ENCODE measurements at places on chromosomes 16 and 17.

- DNase-seq, result no peak
These were observed 68.6 kb upstream of the CBX4 start for GRCh38 chr17:79907850-79908249.

GRCh38 chr16:2966043-2966807, 2.1 kb downstream of the KREMEN2 start:
- DNase-seq, result no peak

GRCh38 chr17:42120770-42121769, at the start of gene KAT2A:
TSS of gene KAT2A (minus strand) at chr17:42121367. CDS start at chr17:42121304, 63 bp downstream.
- DNase-seq, result peak; percentile 87

GRCh38 chr16:1626776-1627175, 14.6 kb downstream of the CRAMP1 start:
- DNase-seq, result no peak

- DNase-seq, result no peak
These were observed 17.5 kb downstream of the ABHD15 start for GRCh38 chr17:29549177-29549923.

GRCh38 chr17:78716814-78717393, 65.2 kb downstream of the CYTH1 start:
- peak; percentile 57 for DNase-seq

GRCh38 chr16:76835779-76836300, 355.1 kb upstream of the MON1B start:
- DNase-seq, result no peak

- DNase-seq, result no peak
These were observed 21.6 kb downstream of the SPNS2 start for GRCh38 chr17:4520060-4520893.

DNA sequence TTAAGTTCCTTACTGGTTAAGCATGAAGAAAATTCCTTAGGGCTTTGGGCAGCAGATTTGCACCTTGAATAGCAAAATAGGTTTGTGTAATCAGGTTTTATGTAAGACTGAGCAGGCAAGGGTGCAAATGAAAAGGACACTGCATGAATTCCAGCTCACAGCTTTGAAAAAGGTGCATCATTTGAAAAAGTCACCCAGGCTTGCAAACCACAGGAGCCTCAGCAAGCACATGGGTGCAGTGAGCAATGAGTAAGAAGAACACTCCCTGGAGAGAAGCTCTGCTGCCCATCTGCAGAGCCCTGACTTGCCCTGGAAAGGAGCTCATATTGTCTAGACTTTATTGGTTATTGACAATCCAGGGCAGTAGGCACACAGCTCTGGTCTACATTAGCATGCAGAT, 165.6 kb upstream of the KCNJ16 start:
- no peak for DNase-seq

DNA sequence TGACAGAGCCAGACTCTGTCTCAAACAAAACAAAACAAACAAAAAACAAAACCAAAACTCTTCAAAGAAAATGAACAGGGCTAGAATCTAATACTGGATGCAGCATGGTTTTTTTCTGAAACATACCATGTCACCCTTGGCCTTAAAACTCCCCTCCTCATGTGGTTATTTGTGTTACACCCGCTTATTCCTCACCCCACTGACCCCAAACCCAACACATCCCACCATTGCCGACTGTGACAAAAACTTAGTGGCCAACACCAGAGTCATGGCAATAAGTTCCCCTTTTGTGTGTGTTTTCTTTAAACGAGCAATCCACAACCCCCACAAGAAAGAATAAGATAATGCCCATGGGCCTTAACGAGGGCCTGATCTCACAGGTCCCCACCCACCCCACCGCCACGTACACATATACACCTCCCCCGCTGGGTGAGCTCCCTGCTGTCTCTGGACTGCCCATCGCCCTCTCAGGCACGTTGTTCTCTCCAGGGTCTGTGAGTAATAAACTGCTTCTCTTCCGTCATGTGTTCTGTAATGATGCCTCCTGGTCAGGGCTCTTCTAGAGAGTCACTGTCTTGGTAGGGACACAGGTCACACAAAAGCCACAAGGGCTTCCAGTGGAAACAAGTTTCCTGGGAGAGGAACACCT, 16.8 kb upstream of the ENGASE start:
- no peak for DNase-seq

DNA sequence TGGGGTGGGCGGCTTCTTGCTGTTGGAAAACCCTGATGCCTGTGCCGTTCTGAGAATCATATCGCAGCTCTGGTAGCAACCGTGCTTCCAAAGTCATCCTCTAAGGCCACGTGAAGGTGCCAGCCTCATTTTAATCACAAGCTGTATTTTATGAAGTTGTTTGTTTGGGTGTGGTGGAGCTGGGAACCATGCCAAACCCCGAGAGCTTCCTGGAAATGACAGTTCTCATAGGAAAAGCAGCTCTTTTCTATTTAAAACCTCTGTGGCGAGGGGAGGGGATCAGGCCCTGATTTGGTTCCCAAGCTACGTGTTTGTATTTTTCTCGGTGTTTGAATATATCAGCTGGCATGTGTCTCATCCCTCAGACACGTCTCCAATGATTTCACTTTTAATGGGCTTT, 21.7 kb downstream of the KNOP1 start:
- peak; percentile 51 for DNase-seq

- DNase-seq, result no peak
These were observed 250.3 kb downstream of the ZFHX3 start for GRCh38 chr16:72797621-72798020.

- no peak for DNase-seq
These were observed 13.4 kb downstream of the PGS1 start for GRCh38 chr17:78391843-78392242.

DNA sequence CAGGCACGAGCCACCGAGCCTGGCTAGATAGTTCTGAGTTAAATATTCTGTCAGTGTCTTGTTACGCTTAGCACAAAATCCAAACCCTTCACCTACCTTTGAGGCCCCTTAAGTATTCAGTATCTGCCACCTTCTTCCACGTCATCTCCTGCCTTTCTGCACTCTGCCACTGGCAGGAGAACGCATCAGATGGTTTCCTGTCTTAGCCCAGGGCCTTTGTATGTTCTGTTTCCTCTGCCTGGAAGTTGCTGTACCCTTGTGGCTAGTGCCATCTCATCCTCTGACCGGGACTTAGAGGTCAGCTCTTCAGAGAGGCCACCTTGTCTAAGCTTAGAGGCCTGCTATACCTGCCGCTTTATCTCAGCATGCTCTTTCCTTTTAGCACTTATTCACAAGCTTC, 67.5 kb upstream of the LGALS9 start:
- DNase-seq, result no peak

DNA sequence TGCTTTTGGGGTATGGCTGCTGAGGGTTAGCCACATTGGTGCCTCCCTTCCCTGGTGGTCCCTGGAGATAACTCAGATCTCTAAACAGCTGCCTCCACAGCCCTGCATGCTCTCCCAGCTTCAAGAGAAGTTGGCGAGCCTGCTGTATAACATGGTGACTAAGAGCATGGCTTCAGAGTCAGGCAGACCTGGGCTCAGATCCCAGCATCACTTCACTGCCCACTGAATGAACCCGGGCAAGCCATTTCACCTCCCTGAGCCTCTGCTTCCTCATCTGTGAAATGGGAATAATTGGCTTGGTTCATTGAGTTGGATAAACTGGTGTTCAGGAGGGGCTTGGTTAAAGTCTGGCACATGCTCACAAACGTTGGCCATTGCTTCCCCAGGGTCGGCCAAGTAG, 16.6 kb downstream of the KIF1C start:
- DNase-seq, result no peak

GRCh38 chr16:4372001-4372577, 441 bp downstream of the VASN start:
- DNase-seq, result peak; percentile 39

DNA sequence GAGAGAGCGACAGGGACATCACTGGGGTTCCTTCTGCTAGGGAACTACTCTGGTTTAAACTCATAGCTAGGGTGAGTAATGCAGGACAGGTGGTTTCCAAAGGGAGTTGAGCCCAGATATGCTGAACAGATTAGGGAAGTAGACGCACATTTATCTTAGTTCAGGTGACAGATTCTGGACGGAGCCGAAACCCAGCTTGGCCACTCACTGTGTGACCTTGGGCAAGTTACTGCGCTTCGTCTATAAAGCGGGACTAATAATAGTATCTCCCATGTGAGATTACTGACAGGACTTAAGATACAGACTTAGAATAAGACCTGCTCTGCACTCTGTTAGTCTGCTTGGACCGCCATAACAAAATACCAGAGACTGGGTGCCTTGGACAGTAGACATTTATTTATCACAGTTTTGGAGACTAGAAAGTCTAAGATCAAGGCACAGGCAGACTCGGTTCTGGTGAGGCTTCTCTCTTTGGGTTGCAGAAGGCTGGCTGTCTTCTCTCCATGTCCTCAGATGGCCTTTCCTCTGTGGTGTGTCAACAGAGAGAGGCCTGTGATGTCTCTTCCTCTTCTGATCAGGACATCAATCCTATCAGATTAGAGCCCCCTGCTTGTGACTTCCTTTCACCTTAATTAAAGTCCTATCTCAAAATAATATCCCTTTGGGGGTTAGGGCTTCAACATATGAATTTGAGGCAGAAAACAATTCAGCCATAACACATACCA, 12.1 kb downstream of the SCNN1G start:
- no peak for DNase-seq

GRCh38 chr16:2046893-2047329, 723 bp downstream of the NTHL1 start:
- DNase-seq, result no peak

DNA sequence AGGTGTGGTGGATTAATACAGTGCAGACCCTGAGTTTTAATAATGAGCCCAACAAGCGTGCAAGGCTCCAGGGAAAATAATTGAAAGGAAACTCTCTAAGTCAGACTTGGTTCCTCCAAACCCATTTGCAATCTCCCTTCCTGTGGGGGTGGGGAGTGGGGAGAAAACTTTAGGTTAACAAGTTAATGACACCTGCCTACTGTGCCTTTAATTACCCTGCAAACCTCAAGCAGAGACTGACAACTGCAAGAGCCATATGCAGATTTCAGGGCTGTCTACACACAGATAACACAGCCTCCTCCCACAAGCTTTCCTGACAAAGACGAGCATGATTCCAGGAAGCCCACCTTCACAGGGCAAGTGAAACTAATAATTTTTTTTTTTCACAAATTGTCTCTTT, 359.3 kb downstream of the HS3ST4 start:
- DNase-seq, result no peak
